ENCODE measurements at places on chromosomes 11 and 22.

- DNase-seq = no peak
Observed at GRCh38 chr22:33851821-33852384, 68.4 kb downstream of the LARGE1 start.

DNA sequence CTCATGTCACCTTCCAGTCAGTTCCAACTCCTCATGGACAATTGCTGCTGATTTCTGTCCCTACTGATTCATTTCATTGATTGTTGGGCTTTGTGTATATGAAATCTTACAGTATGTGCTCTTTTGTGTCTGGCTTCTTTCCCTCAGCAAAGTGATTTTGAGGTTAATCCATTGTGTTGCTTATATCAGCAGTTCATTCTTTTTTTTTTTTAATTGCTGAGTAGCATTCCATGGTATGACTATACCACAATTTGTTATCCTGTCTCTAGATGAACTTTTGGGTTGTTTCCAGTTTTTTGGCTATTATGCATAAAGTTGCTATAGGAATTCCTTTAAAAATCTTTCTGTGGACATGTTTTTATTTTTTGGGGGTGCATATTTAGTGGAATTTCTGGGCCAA is 59.9 kb downstream of the NXPE1 start:
- DNase-seq = no peak

- DNase-seq = peak; percentile 21
Observed at GRCh38 chr11:84289381-84289906, 1003.3 kb upstream of the CCDC90B start.

GRCh38 chr11:23772081-23772480 is 724.8 kb upstream of the LUZP2 start:
- no peak for DNase-seq

GRCh38 chr22:32745251-32745995 is 56.1 kb upstream of the TIMP3 start:
- DNase-seq = peak; percentile 66
